ENCODE measurements at places on chromosomes 16 and 17.
A peak's percentile ranks its signal among the peaks of the same experiment; 100 is the strongest.

GRCh38 chr16:51355195-51355594, 204.1 kb upstream of the SALL1 start:
- H3K4me3 ChIP-seq, result no peak overlapping the region
- no peaks in the 10 kb centered on the region for H3K27me3 ChIP-seq
- H3K36me3 ChIP-seq, result no peaks in the 10 kb centered on the region
- H3K4me1 ChIP-seq, result no peaks in the 10 kb centered on the region
- no peak overlapping the region for H3K27ac ChIP-seq
- no peak for DNase-seq

- no peak for DNase-seq
- peaks cover 3% of the 10 kb centered on the region for H3K4me1 ChIP-seq
- H3K27me3 ChIP-seq, result no peaks in the 10 kb centered on the region
- H3K27ac ChIP-seq, result no peak overlapping the region
These were observed 150.6 kb downstream of the MAF start for GRCh38 chr16:79449900-79450299.

- no peaks in the 10 kb centered on the region for H3K27me3 ChIP-seq
- no peak overlapping the region for H3K4me3 ChIP-seq
- peaks cover 24% of the 10 kb centered on the region for H3K36me3 ChIP-seq
- no peak for DNase-seq
- H3K27ac ChIP-seq, result no peak overlapping the region
These were observed 4.7 kb upstream of the CHD3 start for GRCh38 chr17:7883781-7884386.

- no peak for DNase-seq
- H3K4me1 ChIP-seq, result no peaks in the 10 kb centered on the region
- H3K27me3 ChIP-seq, result no peaks in the 10 kb centered on the region
- no peak overlapping the region for H3K4me3 ChIP-seq
These were observed 19.6 kb downstream of the MVP start for GRCh38 chr16:29839822-29840221.

DNA sequence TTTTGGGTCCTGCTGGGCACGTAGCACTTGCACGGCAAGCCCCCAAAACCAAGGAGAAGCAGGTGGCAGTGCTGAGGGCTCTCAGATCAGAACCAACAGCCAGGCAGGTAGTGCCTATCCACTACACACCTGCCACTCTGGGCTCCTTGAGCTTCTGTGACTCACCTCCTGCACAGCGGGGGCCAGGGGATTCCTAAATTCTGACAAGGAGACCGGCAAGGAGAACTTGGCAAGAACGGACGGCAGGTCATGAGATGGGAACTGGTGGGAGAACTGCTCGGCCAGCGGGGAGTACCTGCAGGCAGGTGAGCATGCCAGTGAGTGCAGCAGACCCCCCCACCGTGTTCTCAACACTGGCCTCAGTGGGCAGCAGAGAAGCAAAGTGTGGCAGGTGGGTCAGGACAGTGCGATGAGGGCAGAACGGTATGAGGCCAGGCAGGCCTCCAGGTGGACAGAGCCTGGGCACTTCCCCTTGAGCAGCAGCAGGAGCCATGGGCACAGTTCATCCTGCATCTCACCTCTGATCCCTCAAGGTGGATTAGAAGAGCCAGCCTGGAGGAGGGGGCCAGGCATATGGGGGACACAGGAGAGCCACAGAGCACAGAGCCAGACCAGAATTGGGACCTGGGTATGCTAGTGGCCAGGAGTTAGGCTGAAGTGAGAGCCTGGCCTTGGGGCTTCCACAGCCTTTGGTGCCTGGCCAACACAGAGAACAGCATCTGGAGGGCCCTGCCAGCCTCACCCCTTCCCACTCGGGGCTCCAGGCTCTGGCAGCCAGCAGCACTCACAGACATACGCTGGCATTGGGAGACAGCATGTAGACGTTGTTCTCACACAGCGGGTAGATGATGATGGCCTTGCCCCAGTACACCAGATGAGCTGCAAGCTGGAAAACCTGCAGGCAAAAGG, 14.7 kb downstream of the MPG start:
- no peak for DNase-seq
- H3K4me1 ChIP-seq, result peaks cover 8% of the 10 kb centered on the region
- H3K4me3 ChIP-seq, result no peak overlapping the region
- H3K36me3 ChIP-seq, result peaks cover 27% of the 10 kb centered on the region

GRCh38 chr16:6105115-6105514, 1007.5 kb upstream of the EEF2KMT start:
- H3K4me1 ChIP-seq, result no peaks in the 10 kb centered on the region
- no peak overlapping the region for H3K27ac ChIP-seq
- no peaks in the 10 kb centered on the region for H3K36me3 ChIP-seq
- H3K4me3 ChIP-seq, result no peak overlapping the region
- no peak for DNase-seq
- H3K27me3 ChIP-seq, result no peaks in the 10 kb centered on the region

DNA sequence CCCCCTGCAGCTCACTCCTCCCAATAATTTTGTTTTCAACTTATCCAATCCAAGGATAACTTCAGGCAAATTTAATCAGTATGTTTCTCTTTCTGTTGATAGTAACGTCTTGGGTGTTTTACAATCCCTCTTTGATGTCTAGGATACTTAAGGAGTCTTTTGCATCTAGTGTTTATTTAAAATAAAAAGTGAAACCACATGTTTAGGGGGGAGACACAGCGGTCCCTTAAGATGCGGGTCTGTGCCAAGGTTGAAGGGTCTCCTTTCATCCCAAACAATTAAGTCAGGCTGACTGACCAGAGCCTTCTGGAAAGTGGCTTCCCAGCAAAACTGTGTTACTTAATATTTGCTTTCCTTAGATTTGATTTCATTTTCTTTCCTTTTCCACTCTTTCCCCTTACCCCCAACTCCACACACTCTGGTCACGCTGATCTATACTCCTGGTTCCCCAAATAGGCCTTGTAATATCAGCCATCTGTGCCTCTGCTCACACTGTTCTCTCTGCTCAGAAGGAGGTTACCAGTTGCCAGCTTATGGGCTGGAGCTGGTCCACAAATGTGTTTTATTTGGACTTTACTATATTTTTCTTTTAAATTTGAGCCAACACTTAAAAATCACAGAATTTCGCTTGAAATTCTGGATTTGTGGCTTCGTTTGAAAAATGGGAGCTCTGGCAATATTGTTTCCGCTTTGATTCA, 11.2 kb downstream of the ANKS4B start:
- no peak overlapping the region for H3K27ac ChIP-seq
- no peaks in the 10 kb centered on the region for H3K36me3 ChIP-seq
- DNase-seq, result no peak
- H3K4me1 ChIP-seq, result no peaks in the 10 kb centered on the region

GRCh38 chr17:5219536-5219935, 15.1 kb downstream of the SCIMP start:
- no peak overlapping the region for H3K4me3 ChIP-seq
- DNase-seq, result no peak
- peaks cover 5% of the 10 kb centered on the region for H3K36me3 ChIP-seq
- H3K27me3 ChIP-seq, result no peaks in the 10 kb centered on the region
- peak overlapping the region; percentile 82 for H3K27ac ChIP-seq
- H3K4me1 ChIP-seq, result peaks cover 51% of the 10 kb centered on the region

DNA sequence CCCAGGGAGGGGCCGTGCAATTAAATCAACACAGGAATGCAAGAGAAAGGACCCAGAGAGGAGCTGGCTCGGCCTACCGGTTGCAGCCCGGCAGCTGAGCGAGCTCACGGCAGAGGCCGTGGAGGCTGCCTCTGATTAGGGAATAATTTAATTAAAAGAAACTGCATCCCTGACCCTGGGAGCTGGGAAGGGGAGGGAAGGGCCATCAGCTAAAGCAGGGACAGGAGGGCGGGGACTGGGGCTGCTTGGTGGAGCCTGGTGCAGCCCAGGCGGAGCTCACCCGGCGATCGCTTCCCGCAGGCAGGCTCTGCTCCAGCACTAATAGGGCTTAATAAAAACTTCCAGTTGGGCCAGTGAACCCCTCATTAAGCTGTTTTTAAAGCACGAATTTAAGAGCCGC, 43.4 kb downstream of the LMF1 start:
- DNase-seq, result no peak
- no peaks in the 10 kb centered on the region for H3K27me3 ChIP-seq
- no peak overlapping the region for H3K27ac ChIP-seq
- H3K4me1 ChIP-seq, result no peaks in the 10 kb centered on the region

GRCh38 chr17:50346313-50347116, 589 bp downstream of the XYLT2 start:
- no peaks in the 10 kb centered on the region for H3K27me3 ChIP-seq
- H3K27ac ChIP-seq, result peak overlapping the region; percentile 17
- peaks cover 24% of the 10 kb centered on the region for H3K4me1 ChIP-seq
- no peaks in the 10 kb centered on the region for H3K36me3 ChIP-seq
